Fibroblast of skin of left quadriceps (primary cell): ENCODE measurements at places on chromosomes 1 and 21.

DNA sequence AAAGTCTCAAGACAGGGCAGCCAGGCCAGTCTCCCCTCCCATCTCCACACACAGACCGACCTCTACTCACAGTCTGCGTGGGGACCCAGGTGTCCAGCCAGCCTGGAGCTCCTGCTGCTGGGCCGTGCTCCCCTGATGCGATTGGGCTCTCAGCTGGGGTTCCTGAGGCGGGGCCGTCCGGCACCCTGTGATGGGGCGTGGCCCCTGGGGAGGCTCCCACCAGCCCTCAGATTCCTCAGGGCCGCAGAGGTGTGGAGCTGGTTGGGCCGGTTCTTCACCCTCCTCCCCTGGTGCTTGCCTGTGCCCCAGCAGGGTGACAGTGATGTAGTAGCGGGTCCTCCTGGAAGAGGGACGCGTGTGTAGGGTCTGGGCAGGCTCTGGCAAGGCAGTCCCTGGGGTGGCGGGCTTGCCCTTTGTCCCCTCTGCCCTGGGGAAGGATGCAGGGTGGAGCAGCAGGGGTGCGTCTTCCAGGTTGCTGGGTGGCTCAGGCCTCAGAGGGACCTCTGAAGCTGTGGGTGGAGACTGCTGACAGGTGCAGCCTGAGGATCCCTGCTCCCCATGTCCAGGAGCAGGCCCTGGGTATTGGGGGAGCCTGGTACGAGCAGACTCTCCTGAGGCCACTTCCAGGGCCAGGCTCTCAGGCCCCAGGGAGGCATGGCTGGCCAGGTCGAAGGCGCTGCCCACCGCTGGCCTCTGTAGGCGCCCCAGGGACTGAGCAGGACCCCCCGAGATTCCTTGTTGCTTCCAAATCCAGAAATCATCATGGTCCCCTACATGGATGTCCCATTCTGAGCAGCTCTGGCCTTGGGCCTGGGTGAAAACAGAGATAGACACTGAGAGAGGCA is at the start of gene CRYBG2:
CRYBG2 (minus strand) TSS at position 155 of the 845 bp plus-strand sequence. CDS start 7,473 bp downstream, outside the sequence.
- no peak for DNase-seq

- DNase-seq, result no peak
Observed at GRCh38 chr1:216903382-216903740, 180.1 kb upstream of the ESRRG start.

- DNase-seq, result no peak
Observed at GRCh38 chr1:244727871-244728474, 75.0 kb downstream of the DESI2 start.

DNA sequence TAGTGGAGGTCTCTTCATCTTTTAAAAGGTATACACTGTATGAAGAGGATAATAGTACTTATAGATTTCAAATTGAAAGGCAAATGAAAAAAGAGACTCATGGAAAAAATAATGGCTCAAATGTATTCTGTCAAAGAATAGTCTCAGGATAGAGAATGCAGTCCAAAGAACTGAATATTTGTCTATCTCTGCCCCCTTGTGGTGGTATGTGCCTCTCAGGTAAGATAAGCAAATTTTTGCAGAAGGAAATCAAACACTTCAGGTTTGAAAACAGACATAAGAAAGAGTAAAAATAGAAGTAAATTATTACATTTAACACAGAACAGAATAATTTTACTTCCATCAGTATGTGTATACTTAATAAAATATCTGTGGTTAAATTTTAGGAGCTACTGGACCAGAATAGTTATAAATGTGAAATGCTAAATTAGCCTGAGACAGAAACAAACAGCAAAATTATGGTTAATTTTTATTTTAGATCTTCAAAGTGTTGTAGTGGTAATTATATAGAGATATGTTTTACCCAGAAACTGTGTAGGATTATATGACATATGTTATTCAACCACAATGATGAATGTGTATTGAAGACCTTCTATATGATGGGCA is 164.4 kb upstream of the PALMD start:
- no peak for DNase-seq

DNA sequence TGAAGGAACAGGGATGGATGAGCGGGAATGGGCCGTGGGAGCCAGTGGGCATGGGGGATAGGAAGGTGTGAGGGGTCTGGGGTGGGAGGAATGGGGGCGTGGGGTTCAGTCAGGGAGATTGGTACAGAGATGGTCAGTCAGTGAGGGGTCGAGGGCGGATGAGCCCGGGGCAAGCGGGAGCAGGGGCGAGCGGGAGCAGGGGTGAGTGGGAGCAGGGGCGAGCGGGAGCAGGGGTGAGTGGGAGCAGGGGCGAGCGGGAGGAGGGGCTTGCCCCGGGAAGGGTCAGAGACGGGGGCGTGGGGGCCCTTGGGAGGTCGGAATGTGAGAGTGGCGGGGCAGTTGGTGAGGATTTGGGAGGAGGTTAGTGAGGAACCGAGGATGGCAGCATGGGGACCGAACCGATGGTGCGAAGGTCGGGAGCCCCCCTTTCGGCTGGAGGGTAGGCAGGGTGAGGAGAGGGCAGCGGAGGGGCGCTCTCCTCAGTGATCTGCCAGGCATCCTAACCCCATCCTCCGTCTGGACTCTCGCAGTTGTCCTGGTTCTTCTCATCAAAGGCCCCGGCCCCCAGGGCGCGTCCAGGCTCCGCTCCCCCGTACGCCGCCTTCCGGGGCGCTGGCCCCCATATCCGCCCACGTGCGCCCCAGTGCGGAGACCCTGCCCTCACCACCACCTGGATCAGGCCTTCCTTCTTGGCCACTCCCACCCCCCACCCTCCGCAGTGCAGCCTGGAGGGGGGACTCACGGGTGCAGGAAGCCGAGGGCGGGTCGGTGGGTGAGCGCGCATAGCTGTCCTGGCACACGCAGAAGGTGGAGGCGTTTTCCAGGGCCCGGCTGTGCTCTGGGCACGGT is 11.2 kb downstream of the EPHA10 start:
- DNase-seq, result no peak

DNA sequence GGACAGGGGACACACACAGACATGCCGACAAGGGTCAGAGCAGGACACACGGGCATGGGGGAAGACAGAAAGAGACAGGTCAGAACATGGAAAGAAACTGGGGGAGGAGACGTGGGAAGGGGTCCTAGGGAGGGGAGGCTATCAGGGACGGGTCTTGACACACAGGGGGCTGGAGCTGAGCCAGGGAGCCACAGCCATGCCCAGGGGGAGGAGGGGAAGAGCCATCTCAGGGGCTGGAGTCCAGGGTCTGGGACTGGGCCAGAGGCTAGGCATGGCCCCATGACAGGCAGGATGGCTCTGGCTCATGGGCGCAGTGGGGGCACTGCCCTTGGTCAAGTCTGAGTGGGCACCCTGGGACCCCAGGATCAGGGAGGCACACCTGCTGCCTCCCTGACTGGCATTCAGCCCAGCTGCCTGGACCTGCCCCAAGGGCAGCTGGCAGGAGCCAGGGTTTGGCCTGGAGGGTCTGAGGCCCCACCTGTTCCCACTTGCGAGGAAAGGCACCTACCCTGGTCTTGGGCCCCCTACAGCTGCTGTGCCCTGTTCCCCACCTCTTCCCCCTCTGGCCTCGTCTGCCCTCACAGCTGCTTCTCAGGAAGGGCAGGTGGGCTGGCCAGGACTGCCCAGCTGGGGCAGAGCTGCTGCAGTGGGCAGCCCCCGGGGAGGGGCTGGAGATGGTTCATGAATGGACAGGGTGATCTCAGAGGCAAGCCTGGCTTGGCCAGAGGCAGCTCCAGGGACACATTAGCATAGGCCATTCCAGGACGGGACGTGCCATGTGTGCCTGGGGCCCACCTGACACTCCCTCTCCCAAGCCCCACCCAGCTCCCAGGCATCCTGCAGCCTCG is 42.9 kb downstream of the HSPG2 start:
- no peak for DNase-seq

GRCh38 chr1:211503542-211503941 is 11.6 kb upstream of the RD3 start:
- DNase-seq, result no peak

DNA sequence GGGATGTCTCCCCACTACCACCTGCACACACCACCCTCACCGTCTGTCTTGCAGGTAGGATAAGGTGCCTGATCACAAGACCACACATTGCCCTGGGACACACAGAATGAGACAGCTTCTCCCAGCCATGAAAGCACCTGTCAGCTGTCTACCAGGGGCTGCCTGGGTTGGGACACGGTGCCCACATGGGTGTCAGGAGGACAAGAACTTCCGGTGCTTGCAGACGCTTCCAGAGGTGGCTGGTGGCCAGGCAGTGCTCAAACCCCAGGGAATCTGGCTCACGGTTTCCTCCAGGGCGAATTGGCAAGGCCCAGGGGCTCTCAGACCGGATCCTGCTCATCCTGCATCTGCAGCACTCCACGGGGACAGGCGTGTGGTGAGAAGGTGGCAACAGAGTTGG is 182.6 kb upstream of the ARHGEF16 start:
- DNase-seq, result no peak

DNA sequence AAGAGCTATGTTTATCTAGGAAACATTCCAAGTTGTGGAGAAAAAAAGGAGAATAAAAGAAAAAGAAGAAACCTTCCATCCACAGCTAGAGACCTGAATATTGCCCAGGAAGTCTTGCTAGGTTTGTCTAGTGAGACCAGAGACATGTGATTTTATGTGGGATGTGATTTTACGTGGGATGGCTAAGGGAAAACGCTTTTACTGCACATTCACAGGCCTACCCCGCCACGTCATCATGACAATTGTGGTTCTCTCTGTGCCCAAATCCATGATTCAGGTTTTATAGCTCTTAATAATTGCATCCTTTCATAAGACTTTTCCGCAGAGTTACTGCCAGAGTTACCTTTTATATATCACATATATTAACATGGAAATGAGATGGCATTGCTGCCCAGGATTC is 86.4 kb upstream of the SSX2IP start:
- DNase-seq, result no peak

DNA sequence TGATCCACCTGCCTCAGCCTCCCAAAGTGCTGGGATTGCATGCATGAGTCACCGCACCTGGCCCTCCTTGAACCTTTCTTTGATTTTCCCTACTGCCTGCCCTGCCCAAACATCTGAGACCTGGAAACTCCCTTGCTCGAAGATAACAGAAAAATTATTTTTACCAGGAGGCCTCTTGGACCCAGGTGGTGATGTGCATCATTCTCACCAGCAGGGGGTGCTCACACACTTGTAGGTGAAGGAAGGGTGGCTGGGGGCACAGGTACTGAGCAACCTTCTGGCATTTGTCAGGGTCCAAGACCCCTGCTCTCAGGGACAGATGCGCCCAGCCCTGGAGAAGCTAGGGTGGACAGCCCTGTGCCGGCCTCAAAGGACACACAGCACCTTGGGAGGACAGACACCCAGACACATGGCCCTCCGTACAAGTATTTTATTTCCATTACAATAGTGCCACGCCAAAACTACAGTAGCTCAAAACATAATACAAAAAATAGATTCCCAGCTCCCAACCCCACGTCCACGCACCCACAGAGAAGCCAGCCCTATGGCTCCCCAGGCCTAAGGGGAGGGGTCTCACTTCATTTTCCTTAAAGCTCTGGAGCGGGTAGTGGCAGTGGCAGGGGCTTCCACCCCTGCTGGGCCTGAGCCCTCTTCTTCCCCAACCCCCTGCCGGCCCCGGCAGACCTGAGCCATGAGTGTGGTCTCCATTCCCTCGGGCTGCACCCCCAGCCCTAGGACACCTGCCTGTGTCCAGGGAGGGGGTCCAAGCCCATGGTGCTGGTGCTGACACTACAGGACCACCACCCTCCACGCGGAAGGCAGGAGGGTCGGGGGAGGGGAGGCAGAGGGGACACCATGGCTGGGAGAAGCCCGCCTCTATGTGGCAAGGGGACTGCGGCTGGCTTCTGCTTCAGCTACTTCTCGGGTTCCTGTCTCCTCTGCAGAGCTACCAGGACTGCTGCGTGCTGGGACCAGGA is 40.4 kb upstream of the EIF4G3 start:
- no peak for DNase-seq

GRCh38 chr1:41497056-41497440 is 12.6 kb upstream of the EDN2 start:
- DNase-seq, result no peak

- no peak for DNase-seq
Observed at GRCh38 chr1:31765041-31765467, 914 bp upstream of the ADGRB2 start.
